ENCODE measurements at places on chromosomes 6 and 20.

DNA sequence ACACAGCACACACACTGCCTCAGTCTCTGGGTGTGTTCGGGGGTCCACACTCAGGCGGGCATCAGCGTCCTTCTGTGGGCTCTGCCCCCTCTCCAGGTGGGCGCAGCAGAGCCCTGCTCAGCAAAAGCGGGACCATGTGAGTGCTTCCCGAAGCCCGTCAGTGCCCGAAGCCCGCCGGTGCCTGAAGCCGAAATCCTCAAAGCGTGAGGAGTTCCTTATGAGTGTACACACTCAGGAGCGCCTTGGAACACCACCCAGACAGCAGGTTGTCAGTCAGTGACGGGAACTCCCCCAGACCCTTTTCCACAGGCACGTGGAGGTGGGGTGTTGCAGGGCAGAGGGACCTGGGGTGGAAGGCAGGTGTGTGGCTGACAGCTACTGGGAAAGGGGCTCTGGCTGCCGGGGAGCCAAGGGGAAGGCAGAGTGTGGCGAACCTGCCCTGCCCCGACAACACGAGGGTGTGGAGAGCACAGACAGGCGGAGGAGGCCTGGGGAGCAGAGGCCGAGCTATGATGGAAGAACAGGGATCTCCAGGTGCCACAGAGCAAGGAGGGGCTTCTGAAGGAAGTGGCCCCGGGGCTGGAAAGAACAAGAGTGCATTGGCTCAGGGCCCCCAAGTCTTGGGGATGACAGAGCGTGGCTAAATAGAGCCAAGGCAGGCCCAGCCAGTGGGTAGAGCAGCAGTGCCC is 87.7 kb downstream of the RAMACL start:
- no peak for DNase-seq

DNA sequence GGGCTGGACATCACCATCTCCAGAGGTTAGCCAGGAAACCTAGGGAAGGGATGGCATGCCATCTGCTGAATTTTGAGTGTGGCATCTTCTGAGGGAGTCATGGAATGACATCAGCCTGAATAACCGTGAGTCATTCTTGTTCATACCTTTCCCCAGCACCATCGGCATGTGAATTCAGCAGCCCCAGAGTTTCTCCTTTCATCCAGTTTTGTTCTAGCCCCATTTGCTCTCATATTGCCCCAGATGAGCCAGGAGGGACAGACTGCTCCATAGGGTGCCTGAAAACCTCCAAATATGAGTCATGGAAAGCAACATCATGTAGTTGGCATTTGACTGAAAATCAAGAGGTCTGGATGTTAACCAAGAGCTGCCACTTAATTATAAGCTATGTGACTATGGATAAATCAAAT is 219.2 kb upstream of the SGK1 start:
- peak; percentile 72 for DNase-seq

- no peak for DNase-seq
Measured at GRCh38 chr20:43165611-43166010, 24.1 kb downstream of the PTPRT start.

GRCh38 chr6:48553467-48554189 is 442.6 kb upstream of the PTCHD4 start:
- DNase-seq, result no peak

DNA sequence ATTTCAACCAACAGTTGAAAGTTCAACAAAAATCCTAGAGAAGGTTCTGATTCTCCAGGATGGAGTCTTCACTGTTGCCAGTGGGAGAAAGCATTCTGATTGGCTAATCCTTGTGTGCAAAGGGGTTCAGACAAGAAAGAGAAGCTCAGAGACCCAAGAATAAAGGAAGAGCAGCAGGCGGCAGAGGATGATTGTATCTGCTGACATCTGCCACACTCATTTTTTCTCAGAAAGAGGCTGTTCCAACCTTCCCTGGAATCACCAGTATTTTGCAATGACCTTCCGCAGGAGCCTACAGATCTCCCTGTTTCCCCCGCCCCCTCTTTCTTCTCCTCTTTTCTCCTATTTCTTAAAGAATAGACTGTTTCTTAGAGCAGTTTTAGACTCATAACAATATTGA is 376.7 kb downstream of the CDH26 start:
- DNase-seq, result no peak

- no peak for DNase-seq
Measured at GRCh38 chr6:41476401-41476800, 69.8 kb upstream of the FOXP4 start.

DNA sequence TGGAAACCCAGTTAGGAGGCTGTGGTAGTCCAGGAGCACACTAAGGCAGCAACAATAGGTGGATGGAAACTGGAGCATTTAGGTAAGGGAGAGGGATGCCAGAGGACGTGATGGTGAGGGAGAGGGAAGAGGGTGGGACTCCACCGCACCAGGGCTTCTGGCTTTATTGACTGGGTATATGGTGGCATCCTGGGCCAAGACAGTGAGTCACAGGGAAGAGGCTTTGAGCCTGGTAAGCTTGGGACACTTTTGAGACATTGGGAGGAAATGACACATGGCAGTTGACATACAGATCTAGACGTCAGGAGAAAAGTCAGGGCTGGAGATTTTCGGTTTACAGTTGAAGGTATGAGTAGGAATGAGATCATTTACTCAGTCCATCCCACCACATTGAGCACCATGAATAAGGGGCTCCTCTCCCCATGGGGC is 14.9 kb downstream of the NT5E start:
- peak; percentile 53 for DNase-seq

DNA sequence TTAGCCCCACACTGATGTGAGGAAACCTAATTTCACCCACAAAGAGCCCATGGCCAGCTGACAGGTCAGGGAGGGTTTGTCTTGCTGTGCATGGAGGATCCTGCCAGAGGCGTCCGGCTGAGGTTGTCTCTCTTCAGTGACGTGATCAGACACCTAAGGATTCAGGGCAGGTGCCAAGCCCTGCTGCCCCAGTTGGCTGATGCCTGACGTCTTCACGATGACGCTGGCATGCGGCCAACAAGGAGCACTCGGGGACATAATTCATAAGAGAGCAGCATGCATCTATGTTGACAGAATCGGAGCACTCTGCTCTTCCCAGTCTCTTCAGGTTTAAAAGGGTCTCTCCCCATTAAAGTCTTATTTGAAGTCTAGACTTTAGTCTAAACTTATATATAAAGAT is 47.8 kb downstream of the PSMB1 start:
- DNase-seq, result no peak

DNA sequence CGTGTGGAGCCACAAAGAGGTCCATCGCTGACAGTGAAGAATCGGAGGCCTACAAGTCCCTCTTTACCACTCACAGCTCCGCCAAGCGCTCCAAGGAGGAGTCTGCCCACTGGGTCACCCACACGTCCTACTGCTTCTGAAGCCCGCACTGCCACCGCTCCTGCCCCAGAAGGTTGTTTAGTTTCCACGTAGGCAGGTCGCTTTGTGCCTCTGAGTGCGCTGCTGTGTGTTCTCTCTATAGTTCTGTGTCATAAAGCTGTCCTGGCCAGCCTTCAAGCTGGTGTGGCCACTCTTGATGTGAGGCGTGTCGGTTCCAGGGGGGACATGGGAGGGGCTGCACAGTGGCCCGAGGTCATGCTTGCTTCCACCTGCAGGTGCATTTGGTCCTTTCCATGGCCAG is 6.4 kb upstream of the FAM209A start:
- no peak for DNase-seq

DNA sequence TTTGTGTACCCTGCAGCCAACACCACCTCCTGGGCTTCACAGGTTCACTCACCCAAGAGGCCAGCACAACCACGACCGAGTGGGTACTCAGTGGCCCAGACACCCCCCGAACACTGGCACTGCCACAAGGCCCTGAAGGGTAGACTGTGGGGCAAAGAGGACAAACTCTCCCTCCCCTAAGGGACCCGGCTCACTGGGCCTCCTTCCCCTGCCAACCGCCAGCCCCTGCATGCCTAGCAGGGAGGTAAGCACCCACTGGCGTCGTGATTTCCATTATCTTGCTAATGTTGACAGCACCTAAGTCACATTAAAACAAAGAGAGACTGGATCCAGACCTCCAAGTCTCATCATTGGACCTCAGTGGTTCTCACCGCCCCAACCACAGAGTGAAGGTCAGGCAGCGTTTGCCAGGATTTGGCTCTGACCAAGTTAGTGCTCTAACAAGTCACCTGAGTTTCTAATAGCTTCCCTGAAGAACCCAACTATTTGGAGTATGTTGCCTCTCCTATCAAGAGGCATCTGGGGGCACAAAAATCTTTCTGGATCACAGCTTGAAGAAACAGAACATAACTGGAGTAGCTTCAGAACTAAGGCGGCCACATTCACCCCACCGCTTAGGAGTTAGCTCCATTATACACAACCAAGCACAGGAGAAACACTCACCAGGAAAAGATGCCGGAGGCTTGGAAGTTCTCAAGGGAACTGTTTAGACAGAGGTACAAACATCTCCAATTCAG is 14.0 kb upstream of the APMAP start:
- DNase-seq, result no peak

DNA sequence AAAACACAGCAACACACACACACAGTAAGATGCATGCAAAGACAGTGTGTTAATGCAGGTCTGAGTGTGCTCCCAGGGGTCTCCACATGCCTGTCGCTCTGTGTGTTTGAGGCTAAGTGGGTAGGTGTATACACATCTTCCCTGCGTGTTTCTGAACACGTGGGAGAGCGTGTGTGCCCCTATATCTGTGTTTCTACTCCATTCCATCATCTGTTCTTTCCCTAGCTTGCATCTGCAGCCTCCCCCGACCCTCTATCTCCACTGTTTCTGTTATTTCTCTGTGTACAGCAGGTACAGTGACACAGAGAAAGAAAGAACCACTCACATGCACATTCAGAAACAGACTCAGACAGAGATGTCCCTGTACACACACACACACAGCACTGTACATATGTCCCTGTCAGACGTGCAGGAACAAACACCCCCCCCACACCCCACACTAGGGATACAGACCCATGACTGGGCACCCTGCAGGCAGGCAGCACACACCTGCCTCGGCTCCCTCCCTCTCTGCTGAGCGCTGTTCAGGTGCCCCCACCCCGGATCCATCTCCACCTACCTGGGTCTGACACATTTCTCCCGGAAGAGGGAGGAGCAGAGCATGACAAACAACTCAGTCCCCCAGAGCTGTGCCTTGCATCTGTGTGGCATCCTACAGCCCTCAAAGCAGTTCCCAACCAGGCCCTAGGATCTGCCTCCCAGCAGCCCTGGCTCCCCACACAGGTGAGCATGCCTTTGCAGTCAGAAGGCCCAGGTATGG is 27.6 kb downstream of the KCNK15 start:
- no peak for DNase-seq

- DNase-seq, result no peak
Measured at GRCh38 chr6:53202052-53202451, 53.4 kb upstream of the GCM1 start.

- no peak for DNase-seq
Measured at GRCh38 chr6:22350109-22350508, 53.3 kb upstream of the PRL start.

- no peak for DNase-seq
Measured at GRCh38 chr6:67811239-67812037, 823.6 kb upstream of the ADGRB3 start.

DNA sequence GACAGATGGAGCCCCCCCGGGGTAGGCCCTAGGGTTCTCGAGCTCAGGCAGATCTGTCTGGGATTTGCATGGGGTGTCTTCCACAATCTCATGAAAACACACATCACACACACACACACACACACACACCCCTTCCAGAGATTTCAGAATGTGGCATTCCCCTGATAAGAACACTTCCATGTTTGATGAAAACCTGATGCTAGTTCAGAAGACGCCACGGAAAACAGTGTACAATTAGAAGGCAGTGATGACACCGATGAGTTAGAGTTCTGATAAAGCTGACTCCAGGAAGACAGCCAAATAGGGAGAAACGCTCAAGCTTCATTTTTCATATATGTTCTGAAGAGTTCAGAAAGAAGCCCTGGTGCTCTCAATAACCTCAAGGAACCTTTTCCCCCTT is 438.7 kb upstream of the JARID2 start:
- no peak for DNase-seq

DNA sequence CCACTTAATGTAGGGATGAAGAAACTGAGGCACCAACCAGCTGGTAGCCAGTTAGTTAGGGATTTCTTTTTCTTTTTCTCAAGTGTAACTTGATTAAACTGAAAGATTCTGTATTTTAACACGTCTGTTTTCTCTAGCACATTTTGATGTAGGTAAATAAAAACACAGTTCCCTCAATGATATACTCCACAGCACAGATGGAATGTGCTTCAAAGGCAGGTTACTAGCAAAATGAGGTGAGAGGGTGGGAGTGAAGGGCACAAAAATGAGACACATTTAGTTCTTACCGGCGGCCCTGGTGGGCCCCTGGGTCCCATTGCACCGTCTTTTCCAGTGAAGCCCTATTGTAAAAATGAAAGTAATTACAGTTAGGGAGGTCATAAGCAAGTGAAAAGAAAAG is 108.9 kb downstream of the COL12A1 start:
- no peak for DNase-seq

DNA sequence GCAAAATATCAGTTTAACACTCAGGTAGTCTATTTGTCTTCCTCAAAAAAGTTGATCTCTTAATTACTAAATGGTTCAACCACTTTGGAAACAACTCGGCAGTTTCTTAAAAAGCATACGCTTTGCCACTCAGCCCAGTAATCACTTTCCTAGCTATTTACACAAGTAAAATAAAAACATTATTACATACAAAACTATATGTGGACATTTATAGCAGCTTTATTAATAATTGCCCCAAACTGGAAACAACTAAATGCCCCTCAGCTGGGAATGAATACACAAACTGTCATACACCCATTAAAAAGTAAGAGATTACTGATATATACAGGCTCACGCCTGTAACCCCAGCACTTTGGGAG is 7.4 kb downstream of the EEF1A1 start:
- DNase-seq, result no peak

- no peak for DNase-seq
Measured at GRCh38 chr6:3334555-3334954, 75.8 kb downstream of the PSMG4 start.

GRCh38 chr6:73258721-73259120 is 4.3 kb downstream of the KHDC1 start:
- DNase-seq, result no peak

GRCh38 chr20:61845233-61845671 is 220.4 kb downstream of the TAF4 start:
- DNase-seq, result no peak

- no peak for DNase-seq
Measured at GRCh38 chr6:25874822-25875562, 949 bp upstream of the SLC17A3 start.

DNA sequence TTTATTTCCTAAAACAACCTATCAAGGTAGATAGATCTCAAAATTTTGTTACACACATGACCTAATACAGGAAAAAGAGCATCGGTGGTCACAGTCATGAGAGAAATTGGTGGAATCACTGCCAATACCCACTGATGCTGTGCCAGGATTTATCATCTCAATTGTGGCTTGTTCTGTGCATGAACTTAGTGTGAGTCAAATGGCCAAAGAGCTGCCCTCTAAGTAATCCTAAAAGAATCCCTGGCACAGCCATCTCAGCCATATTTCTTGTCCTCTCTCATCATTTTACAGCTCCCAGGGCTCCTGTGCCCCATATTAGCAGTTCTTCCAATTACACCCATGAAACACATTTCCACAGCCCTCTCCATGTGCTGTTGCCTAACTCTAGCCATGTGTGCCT is 6.1 kb downstream of the GSTA5 start:
- DNase-seq, result peak; percentile 35

- DNase-seq, result no peak
Measured at GRCh38 chr6:67221226-67221625, 1413.9 kb upstream of the ADGRB3 start.

Measured in GM03348 (cell line).